NCI-H1048 (cell line): ENCODE measurements at places on chromosomes 6 and 20.
A peak's percentile ranks its signal among the peaks of the same experiment; 100 is the strongest.

DNA sequence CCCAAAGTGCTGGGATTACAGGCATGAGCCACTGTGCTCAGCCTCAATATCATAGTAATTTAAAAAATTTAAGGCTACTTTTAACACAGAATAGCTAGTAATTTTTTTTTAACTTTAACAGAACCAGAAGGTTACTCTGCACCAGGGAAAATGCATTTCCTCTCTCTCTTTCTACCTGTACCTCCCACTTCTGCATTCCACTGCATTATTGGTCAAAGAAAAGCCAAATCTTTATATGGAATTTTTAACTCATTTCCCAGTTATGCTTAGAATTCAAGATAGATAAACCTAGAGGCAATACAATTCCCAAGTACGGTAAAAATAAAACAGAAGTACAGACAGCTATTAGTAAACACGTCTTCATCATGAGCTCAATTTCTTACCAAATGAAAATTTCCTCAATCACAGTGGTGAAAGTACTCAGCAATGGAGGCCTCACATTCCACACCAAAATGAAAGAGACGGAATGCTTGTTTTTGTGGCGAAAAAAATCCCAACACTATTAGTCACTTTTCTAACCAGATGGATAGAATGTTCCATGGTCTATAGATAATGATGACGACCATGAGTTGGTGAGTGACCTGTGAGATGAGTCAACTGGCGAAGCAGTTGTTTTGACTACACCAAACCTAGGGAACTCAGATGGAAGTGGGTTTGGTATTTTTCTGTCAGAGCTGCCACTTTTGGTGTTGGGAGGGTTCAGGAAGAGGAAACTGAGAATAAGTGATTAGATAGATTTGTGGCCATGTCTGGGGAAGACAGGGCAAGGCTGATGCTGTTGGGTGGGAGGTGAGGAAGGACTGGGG is 104.7 kb upstream of the SGK1 start:
- no peak for DNase-seq

- no peak for DNase-seq
Observed at GRCh38 chr6:4139272-4139671, 3.9 kb upstream of the ECI2 start.

DNA sequence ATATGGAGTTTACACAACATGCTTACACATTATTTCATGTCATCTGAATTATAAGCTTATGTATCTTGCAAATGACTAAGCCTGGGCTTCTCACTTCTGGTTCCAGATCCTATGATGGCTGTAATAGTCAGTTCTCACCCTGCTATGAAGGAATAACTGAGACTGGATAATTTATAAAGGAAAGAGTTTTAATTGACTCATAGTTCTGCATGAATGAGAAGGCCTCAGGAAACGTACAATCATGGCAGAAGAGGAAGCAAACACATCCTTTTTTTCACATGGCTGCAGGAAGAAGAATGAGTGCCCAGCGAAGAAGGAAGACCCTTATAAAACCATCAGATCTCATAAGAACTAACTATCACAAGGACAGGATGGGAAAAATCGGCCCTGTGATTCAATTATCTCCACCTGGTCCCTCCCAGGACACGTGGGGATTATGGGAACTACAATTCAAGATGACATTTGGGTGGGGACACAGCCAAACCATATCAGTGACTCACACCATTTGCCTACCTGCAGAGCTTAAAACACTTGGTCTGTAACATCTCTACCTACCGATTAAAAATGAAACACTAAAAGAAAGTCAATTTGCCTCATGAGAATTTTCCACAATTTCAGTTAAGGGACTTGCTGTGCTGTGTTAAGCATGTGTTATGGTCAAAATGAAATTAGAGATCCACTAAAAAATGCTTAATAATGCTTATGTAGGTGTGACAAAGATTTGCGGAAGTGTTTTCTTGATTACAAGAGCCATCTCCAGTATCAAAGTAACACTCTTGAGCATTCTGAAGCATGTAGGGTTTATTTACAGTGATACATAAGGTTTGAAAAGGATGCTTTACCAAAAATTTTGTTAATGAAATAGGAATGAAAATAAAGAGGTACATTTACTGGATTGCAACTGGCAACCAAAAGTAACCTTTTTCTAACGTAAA is 2.2 kb upstream of the RWDD1 start:
- no peak for DNase-seq

- no peak for DNase-seq
Observed at GRCh38 chr6:151408858-151409257, 17.5 kb upstream of the ZBTB2 start.

- DNase-seq, result no peak
Observed at GRCh38 chr20:49367113-49367512, 89.3 kb upstream of the ZNFX1 start.

DNA sequence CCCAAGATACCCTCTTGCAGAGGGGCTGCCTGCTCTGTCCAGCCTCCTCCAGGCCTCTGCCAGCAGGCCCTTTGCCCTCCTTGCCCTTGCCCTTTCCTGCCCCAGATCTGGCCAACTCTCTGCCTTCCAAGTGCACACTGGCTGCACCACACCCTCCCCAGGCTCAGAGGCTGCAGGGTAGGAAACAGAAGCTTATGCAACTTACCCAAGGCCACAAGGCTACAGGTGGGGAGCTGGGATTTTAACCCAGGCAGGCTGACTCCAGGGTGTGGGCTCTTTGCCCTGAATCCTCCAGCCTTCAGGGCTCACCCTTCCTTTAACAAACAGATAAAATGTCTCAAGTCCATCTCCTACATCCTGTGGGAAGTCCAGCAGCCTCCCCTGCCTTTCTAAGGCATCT is 14.5 kb upstream of the TRAF3IP2 start:
- no peak for DNase-seq

DNA sequence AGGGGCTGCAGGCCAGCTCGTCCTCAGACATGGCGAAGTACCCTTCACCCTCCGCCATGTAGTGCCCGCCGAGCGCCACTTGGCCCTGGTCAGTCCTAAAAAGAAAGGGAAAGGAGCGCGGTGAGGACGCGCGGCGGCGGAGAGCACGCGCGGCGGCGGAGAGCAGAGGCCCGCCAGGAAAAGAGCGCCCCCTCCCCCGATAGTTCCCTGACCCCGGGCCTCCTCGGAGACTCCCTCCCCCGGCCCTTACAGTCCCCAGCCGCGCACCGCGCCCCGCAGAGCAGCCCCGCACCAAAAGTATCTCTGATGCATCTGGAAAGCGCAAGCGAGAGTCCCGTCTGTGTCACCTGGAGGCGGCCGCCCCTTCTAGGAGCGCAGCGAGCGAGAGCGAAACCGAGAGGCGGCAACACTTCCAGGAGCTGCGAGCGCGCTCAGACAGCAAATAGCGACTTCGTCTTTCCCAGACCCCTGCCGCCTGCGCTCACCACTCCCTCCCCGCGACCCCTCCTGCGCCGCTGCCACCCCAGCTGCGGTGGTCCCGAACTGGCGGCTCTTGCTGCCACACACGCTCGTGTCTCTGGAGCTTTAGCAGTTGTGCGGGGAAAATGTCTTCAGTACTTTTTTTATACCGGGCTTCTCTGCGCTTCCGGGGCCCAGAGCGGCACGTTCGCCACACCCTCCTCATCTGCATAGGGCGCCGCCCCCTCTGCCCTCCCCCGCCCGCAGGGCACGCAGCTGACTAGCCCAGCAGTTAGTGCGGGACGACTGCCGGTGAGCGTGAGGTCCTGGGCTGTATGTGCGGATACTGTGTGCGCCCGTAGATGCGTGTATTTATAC is at the start of gene TENT5A:
TENT5A (minus strand) TSS at position 598 of the 837 bp plus-strand sequence; CDS start at position 58, 540 bp downstream.
- DNase-seq, result peak; percentile 54

DNA sequence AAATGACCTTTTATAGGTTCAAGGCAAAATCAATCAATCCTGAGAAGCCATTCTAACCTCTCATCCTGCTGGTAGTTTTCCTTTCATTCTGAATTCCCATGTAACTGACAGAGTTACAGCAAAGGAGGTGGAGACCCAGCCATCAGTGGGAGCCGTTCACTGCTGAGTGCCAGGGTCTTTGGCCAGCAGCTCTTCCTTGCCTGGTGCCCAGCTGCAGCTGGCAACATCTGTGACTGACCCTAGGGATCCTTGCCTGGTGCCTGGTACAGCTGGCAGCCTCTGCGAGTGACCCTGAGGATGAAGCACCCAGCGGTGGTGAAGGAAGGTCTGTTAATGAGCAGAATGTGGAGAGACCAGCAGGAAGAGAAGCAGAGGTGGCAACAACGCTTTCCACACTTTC is 314.6 kb downstream of the THBS2 start:
- DNase-seq, result no peak
